CD4-positive, alpha-beta memory T cell (primary cell): ENCODE measurements at places on chromosomes 6 and 20. TPM values are rescaled to one million over a fixed set of nuclear protein-coding genes. Genes with fewer than 3 reads are reported as not detected.

TENT5A gene
- total RNA-seq: 6.6 TPM

GRCh38 chr6:121436960-121437850 is 1.8 kb downstream of the GJA1 start:
- H3K27me3 ChIP-seq: peaks cover 26% of the 10 kb centered on the region
- H3K27ac ChIP-seq: no peak overlapping the region
- no peaks in the 10 kb centered on the region for H3K36me3 ChIP-seq
- peaks cover 23% of the 10 kb centered on the region for H3K4me1 ChIP-seq

OLIG3 gene
- not detected for total RNA-seq

- no peaks in the 10 kb centered on the region for H3K36me3 ChIP-seq
- no peaks in the 10 kb centered on the region for H3K4me1 ChIP-seq
- no peak overlapping the region for H3K27ac ChIP-seq
- no peak for DNase-seq
- no peak overlapping the region for H3K4me3 ChIP-seq
- H3K27me3 ChIP-seq: no peaks in the 10 kb centered on the region
These were observed 78.5 kb upstream of the TRDN start for GRCh38 chr6:123715006-123715863.

OR2B6 gene
- not detected for total RNA-seq

FAM162B gene
- total RNA-seq: not detected

TBX18 gene
- total RNA-seq: not detected

- H3K4me1 ChIP-seq: no peaks in the 10 kb centered on the region
- H3K27ac ChIP-seq: no peak overlapping the region
- no peak overlapping the region for H3K4me3 ChIP-seq
- DNase-seq: no peak
- no peaks in the 10 kb centered on the region for H3K36me3 ChIP-seq
- H3K27me3 ChIP-seq: no peaks in the 10 kb centered on the region
These were observed 207.9 kb upstream of the MARCKS start for GRCh38 chr6:113649276-113649675.

- no peak overlapping the region for H3K27ac ChIP-seq
- H3K27me3 ChIP-seq: no peaks in the 10 kb centered on the region
- no peaks in the 10 kb centered on the region for H3K36me3 ChIP-seq
- DNase-seq: no peak
These were observed 135.4 kb downstream of the BFSP1 start for GRCh38 chr20:17395729-17396128.

DNA sequence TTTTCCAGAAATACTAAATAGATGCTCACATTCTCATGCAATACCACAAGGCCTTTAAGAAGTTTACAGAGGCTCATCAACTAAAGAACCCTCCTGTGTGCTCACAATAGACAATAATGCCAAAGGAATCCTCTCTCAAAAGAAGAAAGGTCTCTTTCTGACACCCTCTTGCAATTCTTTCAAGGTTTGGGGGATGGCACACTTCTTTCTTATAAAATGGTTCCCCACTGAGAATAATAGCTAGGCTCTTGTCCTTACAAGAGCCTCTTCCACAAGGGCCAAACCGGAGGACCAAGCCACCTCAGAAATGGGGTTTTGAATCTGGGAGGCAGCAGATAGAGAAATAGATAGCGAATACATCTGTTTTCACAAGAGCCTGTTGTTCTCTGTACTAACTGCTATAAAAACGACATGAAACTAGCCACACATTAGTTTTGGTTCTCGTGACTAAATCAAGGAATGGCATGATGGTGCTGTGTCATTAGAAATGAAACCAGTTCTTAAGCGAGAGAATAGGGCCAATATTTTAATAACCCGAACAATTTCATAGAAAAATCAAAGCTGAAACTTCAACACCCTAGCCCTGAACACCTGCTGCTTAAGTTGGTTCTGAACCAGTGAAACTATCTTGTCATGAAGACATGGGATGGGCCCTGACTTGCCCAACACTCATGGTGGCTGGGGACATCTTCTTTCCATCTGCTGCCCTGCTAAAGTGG is 81.1 kb downstream of the PRDM1 start:
- no peaks in the 10 kb centered on the region for H3K27me3 ChIP-seq
- H3K4me1 ChIP-seq: peaks cover 32% of the 10 kb centered on the region
- no peaks in the 10 kb centered on the region for H3K36me3 ChIP-seq
- H3K4me3 ChIP-seq: no peak overlapping the region

GRCh38 chr20:51665543-51666118 is 102.6 kb downstream of the ATP9A start:
- H3K36me3 ChIP-seq: no peaks in the 10 kb centered on the region
- DNase-seq: no peak
- H3K4me1 ChIP-seq: peaks cover 12% of the 10 kb centered on the region
- H3K27ac ChIP-seq: no peak overlapping the region

GRCh38 chr6:168073937-168074730 is 4.9 kb downstream of the FRMD1 start:
- no peaks in the 10 kb centered on the region for H3K27me3 ChIP-seq
- no peaks in the 10 kb centered on the region for H3K4me1 ChIP-seq
- H3K4me3 ChIP-seq: no peak overlapping the region
- H3K27ac ChIP-seq: no peak overlapping the region
- DNase-seq: no peak
- no peaks in the 10 kb centered on the region for H3K36me3 ChIP-seq

DNA sequence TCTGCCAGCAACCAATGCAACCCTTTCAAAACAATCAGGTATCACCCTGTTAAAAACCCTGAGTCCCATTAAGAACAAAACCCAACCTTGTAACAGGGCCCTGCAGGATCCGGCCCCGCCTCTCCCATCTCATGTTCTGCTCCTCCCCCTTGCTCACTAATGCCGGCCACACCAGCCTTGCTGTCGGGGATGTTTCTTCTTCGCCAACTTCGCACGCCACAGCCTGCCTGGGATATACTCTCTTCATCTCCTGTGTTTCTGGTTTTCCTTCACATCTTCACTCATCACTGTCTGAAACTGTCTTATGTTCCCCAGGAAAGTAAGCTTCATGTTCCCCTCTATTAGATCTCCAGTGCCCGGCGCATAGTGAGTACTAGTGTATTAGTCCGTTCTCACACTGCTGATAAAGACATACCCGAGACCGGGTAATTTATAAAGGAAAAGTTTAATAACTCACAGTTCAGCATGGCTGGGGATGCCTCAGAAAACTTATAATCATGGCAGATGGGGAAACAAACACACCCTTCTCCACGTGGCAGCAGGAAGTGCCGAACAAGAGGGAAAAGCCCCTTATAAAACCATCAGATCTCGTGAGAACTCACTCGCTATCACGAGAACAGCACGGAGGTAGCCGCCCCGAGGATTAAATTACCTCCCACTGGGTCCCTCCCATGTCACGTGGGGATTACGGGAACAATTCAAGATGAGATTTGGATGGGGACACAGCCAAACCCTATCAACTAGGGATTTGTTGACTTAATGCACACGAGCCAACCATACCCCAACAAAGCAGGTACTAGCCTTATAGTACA is 5.1 kb downstream of the TP53RK start:
- H3K27ac ChIP-seq: no peak overlapping the region
- H3K36me3 ChIP-seq: peaks cover 23% of the 10 kb centered on the region
- DNase-seq: no peak
- H3K4me1 ChIP-seq: peaks cover 46% of the 10 kb centered on the region
- no peak overlapping the region for H3K4me3 ChIP-seq

GRCh38 chr6:24231438-24231977 is 105.5 kb downstream of the NRSN1 start:
- no peak overlapping the region for H3K4me3 ChIP-seq
- no peaks in the 10 kb centered on the region for H3K4me1 ChIP-seq
- H3K27ac ChIP-seq: no peak overlapping the region

ANKRD66 gene
- total RNA-seq: not detected

RBBP8NL gene
- not detected for total RNA-seq

DNA sequence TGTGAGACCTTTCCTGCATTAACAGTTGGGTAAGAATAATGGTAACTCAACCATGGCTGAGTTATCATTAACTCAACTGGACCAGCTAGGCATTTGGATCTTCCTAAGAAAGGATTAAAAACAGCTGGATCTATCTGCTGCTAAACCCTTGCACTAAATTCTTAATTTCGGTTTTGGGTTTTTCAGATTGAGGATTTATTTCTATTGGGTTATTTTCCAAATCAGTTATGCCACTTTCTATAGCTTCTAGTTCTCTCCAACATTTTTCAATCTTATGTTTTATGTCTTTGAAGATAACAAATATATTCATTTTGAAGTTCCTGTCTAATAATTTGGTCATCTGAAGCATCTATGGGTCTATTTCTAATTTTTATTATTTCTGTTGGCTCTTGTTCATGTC is 92.5 kb downstream of the KIF13A start:
- H3K4me3 ChIP-seq: no peak overlapping the region
- no peak overlapping the region for H3K27ac ChIP-seq
- no peaks in the 10 kb centered on the region for H3K27me3 ChIP-seq
- H3K36me3 ChIP-seq: no peaks in the 10 kb centered on the region
- no peaks in the 10 kb centered on the region for H3K4me1 ChIP-seq

MAN1A1 gene
- 12.3 TPM for total RNA-seq

DNA sequence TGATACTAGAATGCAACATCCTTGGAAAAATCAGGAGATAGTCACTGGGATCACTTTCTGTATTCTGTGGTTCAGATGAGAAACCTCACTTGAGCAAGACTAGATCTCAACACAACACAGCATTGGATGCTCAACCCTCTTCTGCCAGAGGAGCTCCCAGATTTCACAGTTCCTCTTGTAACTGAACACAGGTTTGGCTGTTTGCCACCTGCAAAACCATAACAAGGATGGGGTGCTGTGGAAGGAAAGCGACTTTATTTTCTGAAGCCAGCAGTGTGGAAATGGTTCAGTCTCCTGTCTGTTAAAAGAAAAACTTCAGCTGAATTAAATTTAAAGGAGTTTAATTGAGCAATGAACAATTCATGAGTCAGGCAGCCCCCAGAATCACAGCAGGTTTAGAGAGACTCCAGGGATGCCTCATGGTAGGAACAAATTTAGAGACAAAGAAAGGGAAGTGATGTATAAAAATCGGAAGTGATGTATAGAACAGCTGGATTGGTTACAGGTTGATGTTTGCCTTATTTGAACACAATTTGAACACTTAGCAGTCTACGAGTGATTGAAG is 149.9 kb upstream of the UST start:
- no peak overlapping the region for H3K27ac ChIP-seq
- no peaks in the 10 kb centered on the region for H3K36me3 ChIP-seq
- H3K4me3 ChIP-seq: no peak overlapping the region
- DNase-seq: no peak
- H3K4me1 ChIP-seq: no peaks in the 10 kb centered on the region
- no peaks in the 10 kb centered on the region for H3K27me3 ChIP-seq

DNA sequence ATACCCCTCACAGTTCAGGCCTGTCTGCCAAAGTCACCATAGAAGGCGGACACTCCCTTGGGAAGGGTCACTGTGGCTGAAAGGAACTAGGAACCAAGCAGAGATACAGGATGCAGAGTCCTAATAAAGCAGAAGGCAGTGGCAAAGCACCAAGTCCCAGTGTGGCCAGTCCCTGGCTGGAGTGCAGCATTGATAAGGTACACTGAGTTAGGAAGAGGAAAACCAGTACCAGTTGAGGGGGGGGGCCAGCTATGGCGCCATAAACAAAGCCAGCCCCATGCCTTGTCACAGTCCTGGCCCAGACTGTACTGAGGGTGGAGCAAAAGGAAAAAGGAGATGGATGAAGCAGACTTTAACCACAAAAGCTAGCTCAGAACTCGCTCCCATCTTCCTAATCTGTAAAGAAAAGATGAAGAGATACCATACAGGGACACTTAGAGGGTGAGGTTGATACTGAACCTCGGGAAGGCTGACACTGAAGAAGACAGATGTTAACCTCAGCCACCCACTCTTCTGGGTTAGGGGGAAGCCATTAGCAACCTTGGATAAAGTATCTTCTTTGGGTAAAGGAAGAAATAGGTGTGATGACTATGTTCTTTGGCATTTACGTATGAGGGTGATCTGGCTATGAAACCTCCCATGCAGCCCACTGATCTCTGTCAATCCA is 7.8 kb downstream of the ABHD12 start:
- no peak overlapping the region for H3K4me3 ChIP-seq
- no peaks in the 10 kb centered on the region for H3K27me3 ChIP-seq
- no peak overlapping the region for H3K27ac ChIP-seq
- DNase-seq: no peak
- no peaks in the 10 kb centered on the region for H3K36me3 ChIP-seq

GRCh38 chr6:7261852-7262461 is 51.0 kb downstream of the SSR1 start:
- no peak for DNase-seq
- no peaks in the 10 kb centered on the region for H3K27me3 ChIP-seq
- H3K4me3 ChIP-seq: peak overlapping the region; percentile 34
- H3K36me3 ChIP-seq: no peaks in the 10 kb centered on the region
- peaks cover 17% of the 10 kb centered on the region for H3K4me1 ChIP-seq

TRERF1 gene
- 28.3 TPM for total RNA-seq

GRCh38 chr6:26754212-26754611 is 94.7 kb upstream of the ZNF322 start:
- no peak overlapping the region for H3K4me3 ChIP-seq
- no peaks in the 10 kb centered on the region for H3K36me3 ChIP-seq
- no peak for DNase-seq
- H3K4me1 ChIP-seq: no peaks in the 10 kb centered on the region
- H3K27ac ChIP-seq: no peak overlapping the region

DNA sequence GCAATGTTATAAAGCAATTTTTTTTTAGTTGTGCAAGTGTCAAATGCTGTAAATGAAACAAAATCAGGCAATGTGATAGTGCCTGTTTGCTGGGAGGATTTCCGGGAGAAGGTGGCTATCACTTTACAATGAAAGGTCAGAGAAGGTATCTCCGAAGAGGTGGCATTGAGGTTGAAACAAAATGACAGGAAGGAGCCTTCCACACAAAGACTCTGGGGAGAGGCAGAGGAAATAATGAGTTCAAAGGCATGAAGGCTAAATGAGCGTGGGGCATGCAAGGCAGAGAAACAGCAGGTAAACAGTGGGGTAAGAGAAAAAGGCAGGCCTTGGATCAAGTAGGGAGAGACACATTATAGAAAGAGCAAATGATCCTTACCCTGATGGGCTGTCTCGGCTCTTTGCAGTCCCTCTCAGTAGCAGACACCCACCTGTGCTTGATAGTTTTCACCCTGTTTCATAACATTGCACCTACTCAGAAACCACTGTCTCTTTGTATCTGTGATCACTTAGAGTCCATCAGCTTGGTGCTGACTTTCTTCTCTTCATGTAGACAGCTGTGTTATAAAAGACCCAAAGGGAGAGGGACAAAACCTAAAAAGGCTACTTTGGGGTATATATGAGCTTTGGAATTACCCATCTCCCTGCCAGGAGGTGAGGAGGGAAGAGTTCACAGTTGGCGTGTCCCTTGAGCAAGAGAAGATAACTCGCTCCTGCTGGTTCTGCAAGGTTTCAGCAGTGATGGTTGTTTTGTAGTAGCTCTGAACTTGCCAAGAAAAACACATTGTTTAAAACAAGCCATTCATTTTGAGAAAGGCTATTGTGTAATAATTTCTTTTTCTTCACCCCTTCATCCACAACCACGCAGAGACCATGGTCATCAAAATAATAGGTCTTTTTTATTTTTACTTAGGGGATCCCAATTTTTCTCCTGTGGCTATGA is 22.3 kb downstream of the NRN1 start:
- no peaks in the 10 kb centered on the region for H3K36me3 ChIP-seq
- no peaks in the 10 kb centered on the region for H3K27me3 ChIP-seq
- DNase-seq: no peak
